ENCODE measurements at places on chromosomes 7 and 10.

DNA sequence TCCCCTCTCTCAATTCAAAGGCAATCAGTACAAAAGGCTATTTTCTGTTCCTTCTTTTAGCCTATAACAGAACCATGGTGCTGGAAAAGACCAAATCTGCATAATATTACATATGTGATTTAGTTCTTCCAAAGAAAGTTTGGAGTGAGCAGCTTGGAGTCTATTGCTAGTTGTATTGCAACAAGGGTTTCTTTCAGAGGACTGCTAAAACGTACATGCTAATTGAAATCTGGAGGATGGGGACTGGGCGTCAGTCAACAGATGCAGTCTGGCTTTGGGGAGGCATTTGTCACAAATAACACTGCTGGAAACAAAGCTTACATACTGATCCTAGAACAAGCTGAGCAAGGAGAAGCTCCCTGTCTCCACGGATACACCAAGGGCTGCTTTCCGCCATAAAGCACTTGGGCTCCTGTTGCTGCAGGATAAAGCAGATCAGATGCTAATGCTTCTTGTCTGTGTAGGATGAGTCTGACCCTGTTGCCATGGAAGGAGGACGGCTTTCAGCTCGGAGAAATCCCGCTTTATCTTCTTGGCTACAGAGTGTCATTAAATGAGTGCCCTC, 883.5 kb downstream of the SORCS1 start:
- no peak overlapping the region for H3K27ac ChIP-seq
- ATAC-seq: no peak
- H3K4me3 ChIP-seq: no peak overlapping the region
- H3K4me1 ChIP-seq: no peaks in the 10 kb centered on the region
- H3K27me3 ChIP-seq: no peaks in the 10 kb centered on the region
- no peaks in the 10 kb centered on the region for H3K36me3 ChIP-seq

DNA sequence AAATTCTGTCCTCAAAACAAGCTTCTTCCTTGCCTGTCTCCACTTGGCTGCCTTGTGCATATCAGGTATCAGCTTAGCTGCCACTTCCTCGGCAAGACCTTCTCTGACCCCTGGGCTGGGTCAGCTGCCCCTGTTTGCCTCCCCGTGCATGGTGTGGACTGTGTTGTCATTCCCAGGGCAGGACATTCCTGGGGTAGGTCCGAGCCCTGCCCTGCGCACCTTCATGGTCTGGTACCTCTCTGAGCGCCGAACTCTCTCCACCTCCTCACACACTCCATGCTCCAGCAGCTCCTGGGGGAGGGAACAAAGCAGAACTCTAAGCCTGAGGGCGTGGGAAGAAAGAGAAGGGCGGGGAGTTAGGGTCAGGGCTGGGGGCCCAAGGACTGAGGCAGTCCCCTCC, 3.8 kb downstream of the POLM start:
- no peaks in the 10 kb centered on the region for H3K27me3 ChIP-seq
- H3K36me3 ChIP-seq: peaks cover 59% of the 10 kb centered on the region
- ATAC-seq: no peak

DNA sequence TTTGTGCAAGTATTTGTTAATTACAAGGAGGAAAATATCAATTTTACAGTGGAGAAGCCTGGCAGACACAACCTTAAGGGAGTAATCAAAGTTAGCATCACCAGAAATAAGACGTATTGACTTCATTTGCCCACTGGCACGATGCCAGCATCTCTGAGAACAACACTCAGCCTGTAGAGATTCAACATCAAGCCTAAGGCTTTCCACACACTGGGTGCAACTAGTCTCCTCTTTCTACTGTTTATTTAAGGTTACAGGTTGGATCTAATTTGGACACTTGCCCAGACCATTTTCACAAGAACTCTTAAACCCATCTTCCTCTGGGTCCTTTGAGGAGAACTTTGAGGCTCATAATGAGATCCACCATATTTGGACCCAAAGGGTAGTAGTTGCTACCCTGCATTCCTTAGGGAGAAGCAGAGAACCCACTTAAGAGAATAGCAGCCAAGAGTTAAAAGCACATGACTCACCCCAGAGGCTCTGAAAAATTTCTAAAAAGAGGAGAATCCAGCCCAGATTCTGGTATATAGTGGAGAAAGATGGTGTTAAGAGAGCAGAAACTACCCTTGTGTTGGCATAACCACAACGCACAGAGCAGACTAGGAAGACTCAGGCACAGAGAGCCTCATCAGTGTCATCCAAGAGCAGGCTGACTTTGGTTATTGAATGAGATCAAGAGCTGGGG, 97.3 kb downstream of the CCDC71L start:
- no peak overlapping the region for H3K27ac ChIP-seq
- H3K36me3 ChIP-seq: no peaks in the 10 kb centered on the region
- ATAC-seq: no peak

DNA sequence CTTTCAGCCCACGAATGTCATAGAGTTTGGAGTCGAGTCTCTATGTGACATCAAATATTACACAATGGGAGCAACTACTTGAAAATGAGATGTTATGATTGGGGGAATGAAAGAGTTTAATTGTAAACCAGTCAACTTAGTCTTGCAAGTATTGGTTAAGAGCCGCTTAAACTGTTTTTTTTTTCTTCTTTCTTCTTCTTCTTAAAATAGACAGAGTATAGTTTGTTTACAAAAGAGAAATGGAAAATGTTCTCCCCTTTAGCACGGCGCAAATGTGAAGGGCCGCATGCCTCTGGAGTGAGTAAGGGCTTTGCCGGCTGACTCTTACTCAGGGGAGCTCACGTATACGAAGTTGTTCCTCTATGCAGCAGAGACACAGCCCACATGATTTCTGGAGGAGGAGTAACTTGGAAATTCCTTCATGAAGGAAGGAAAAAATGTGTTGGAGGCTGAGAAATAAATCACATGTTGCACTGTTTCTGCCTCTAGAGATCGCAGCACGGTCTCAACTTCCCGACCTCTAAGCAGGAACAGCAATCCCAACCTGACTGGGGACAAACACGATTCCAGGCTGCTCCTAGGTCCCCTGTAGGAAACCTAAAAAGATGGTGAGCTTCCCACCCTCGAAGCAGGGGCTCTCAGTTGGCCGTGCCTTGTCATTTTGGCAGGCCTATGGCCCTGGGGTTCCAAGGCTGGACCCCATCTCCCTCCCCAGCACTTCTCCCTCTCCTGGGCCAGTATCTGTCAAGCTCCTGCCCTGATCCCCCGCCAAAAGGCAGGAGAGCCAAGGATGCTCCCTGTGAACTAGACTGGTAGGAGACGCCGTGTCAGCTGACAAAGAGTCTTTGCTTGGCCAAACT, 44.8 kb downstream of the MYOF start:
- no peaks in the 10 kb centered on the region for H3K27me3 ChIP-seq
- no peak overlapping the region for H3K4me3 ChIP-seq
- H3K36me3 ChIP-seq: no peaks in the 10 kb centered on the region
- H3K27ac ChIP-seq: no peak overlapping the region
- H3K4me1 ChIP-seq: no peaks in the 10 kb centered on the region

- no peak overlapping the region for H3K27ac ChIP-seq
- no peak overlapping the region for H3K4me3 ChIP-seq
- no peaks in the 10 kb centered on the region for H3K27me3 ChIP-seq
- H3K4me1 ChIP-seq: peaks cover 5% of the 10 kb centered on the region
Observed at GRCh38 chr7:20542594-20542993, 72.9 kb upstream of the ABCB5 start.

All from stimulated activated memory B cell treated with anti-CD40 and anti-IgM and Interleukin-4, amounts not matched to agents 10 μg/mL and 1 μg/mL and 100 μg/mL, for 72 hours (primary cell).